ENCODE measurements at places on chromosomes 7 and 10.

- peak; percentile 39 for DNase-seq
Observed at GRCh38 chr7:108454674-108455550, 1.3 kb downstream of the NRCAM start.

DNA sequence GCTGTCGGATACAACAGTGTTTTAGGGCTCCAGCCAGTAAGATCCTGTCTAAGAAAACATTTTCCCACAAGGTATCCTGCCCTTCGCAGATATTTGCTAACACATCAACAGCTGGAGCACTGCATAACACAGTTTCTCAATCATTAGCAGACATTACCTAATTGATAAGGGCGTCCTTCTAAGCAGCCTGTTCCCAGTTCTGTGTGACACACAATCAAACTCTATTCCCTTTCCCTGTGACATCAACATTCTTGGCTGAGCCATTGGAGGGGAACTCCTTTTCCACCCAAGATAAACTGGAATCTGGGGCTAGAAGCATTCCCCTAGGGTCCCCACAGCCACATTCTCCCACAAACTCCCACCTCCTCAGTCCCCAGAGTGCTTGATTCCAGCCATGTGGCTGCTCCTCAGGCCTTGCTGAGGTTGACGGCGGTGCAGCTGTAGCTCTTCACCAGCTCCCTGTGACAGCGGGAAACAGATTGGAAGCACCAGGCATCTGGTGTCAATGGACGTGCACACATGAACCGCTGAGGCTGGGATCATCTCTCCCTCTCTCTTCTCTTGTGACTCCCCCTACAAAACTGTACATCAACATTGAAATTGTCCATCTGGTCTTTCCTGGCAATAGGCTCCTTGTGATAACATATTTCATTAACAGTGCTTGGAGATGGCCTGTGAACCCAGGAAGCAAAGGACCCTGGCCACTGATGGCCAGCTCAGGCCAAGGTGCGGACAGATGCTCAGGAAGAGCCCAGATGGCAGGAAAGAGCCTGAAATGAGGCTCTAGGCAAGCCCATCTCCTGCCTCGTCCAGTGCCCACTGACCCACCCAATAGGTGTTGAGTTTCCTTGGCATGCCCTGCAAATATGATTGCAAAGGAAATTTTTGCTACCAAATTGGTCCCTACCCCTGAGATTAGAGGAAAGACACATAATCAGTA, 131.1 kb upstream of the TBX20 start:
- peak; percentile 87 for DNase-seq

- no peak for DNase-seq
Observed at GRCh38 chr7:37007691-37008090, 283.4 kb upstream of the AOAH start.

DNA sequence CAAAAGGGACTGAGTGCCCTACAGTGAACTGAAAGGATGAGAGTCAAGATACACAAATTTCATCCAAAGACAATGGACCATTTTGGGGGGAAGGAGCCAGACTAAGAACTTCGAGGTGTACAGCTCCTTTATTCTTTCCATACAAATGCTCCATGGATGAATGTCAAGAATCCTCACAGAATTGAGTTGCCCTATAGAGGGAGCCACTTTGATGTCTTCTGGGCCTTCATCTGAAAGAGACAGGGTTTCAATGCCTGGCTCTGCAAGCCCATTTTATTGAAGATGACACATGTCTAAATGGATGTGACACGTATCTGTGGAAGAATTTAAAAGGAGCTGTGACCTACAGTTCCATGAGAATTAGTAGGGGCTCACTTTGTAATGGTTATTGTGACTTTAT, 32.0 kb upstream of the NRG3 start:
- DNase-seq: no peak

GRCh38 chr10:62250594-62251198, 17.9 kb downstream of the RTKN2 start:
- DNase-seq: no peak

- DNase-seq: peak; percentile 89
Observed at GRCh38 chr7:73830681-73831583, at the start of gene CLDN4. CLDN4 (plus strand) TSS chr7:73830996; CDS start chr7:73831202, 206 bp downstream.

- peak; percentile 38 for DNase-seq
Observed at GRCh38 chr10:132133005-132133404, 53.7 kb upstream of the DPYSL4 start.

- DNase-seq: peak; percentile 54
Observed at GRCh38 chr10:44465401-44466115, 80.7 kb upstream of the CXCL12 start.

- no peak for DNase-seq
Observed at GRCh38 chr10:52221923-52222322, 92.2 kb upstream of the DKK1 start.
